ENCODE measurements at places on chromosomes 7 and 10. TPM values are rescaled to one million over a fixed set of nuclear protein-coding genes. Genes with fewer than 3 reads are reported as not detected.

Gene PILRA
- polyA plus RNA-seq: 1.5 TPM

Gene SH2D4B
- not detected for polyA plus RNA-seq

Gene GUSB
- polyA plus RNA-seq: 94.7 TPM

Gene WDFY4
- polyA plus RNA-seq: 0.83 TPM

Gene TRPV6
- polyA plus RNA-seq: 0.32 TPM

Gene RASSF4
- 12.4 TPM for polyA plus RNA-seq

Gene GJD4
- polyA plus RNA-seq: not detected

Gene CAMK1D
- polyA plus RNA-seq: 3.3 TPM

Gene LDB3
- polyA plus RNA-seq: not detected

Gene INA
- not detected for polyA plus RNA-seq

All from liver (tissue), 10 donors.